AG04450 (cell line): ENCODE measurements at places on chromosomes 5 and 9.
A peak's percentile ranks its signal among the peaks of the same experiment; 100 is the strongest.

DNA sequence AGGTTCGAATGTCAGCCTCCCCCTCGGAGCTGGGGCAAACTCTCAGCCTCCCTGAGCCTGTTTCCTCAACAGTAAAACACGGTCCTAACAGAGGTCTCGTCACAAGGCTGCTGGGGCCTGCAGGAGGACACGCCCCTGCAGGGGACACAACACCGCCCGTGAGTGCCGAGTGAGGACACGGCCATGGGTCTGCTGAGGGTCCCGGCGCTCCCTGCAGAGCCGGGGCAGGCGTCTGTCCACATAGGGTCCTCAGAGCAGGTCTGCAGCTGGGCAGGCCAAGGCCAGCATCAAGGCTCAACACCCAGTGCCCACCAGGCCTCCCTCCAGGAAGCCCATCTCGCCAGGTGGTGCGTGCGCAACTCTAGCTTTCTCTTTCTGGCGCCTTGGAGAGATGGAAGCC, 125.2 kb downstream of the VAV2 start:
- DNase-seq: no peak

- DNase-seq: no peak
These were observed 27.6 kb upstream of the ENTREP1 start for GRCh38 chr9:69297300-69297980.

GRCh38 chr5:10445352-10445751, 3.7 kb downstream of the ROPN1L start:
- DNase-seq: no peak

GRCh38 chr5:151570058-151570457, 21.1 kb downstream of the FAT2 start:
- DNase-seq: no peak

DNA sequence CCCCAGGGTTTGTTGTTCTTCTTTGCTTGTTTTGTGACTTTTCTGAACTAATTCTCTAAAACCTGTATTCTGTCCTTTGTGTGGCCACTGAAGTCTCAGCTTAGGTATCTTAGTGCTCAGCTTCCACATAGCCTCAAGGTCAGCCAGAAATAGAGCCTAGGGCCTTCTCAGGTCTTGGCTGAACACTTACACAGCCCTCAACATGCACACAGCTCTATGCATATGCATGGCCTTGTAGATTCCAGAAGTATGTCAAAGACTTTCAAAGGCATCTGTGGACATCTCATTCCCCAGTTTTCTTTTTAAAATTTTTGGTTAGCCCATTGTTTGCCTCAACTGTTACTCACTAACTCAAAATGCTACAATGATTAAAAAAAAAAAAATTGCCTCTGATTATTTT, 99.9 kb upstream of the GRIA1 start:
- DNase-seq: no peak

GRCh38 chr5:78334811-78335210, 25.6 kb upstream of the SCAMP1 start:
- DNase-seq: no peak

DNA sequence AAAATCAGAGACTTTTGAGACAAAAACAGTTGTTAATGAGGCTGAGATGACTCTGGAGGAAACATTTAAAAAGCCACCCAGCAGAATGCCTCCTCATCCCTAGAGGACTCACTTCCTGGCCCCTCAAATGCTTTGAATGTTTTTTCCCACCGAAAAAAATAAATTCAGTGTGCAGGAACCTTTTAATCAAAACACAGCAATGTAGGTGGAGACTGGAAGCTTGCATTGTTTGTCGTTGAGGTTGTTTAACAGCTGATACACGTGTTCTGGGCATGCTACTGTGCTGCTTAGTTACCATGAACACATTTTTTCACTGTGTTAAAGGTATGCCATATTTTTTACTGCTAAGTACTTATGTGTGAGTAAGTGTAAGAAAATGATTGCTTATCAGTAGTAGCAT, 65.7 kb upstream of the ADCY2 start:
- DNase-seq: no peak

GRCh38 chr9:37033682-37034304, at the start of gene PAX5:
TSS of gene PAX5 (minus strand) at chr9:37034268. CDS start at chr9:37034031, 237 bp downstream.
- DNase-seq: no peak

DNA sequence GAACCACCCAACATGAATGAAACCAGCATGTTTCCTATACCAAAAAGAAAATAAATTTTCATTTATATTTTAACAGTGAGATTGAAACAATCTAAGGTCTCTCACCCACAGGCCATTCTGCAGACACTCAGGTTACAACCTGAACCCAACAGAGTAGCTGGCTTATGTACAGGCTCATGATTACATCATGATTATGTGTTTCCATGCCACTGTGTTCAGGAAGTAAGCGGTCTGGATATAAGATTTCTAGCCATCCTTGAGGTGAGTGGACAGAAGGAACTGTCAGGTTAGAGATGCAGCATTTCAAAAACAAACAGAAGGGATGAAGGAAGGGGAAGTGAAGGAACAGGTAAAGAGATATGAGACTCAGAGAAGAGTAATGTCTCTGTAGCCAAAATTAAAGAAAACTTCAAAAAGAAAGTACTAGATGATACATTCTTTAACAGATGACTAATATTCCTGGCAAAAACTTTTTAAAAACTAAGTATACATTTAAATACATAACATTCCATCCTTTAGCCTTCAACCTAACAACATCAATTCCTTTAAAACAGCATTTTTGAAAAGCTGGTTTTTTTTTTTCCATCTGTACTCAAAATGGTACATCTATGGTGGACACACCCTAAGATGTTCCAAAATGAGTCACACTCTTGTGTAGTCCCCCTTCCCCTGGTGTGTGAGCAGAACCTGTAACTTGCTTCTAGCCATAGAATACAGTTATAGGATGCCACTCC, 119.8 kb downstream of the LPAR1 start:
- DNase-seq: peak; percentile 56

- no peak for DNase-seq
These were observed 21.9 kb upstream of the FOCAD start for GRCh38 chr9:20662156-20662555.

DNA sequence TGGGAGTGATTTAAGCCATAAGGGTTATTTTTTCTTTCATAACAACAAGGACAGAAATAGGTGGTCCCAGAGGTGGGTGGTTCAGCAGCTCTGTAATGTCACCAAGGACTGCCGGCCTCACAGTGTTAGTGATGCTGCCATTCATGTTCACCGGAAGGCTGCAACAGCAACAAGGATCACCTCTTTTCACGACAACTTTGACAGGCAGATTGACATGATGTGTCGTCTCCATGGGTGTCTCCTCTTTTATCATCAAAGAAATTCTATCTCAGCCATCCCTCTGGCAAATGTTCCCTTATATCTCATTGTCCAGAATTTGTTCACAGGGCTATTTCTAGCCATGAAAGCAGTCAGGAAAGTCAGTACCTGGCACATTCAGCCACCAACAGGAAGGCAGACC, 231.5 kb downstream of the SH3GL2 start:
- DNase-seq: no peak

GRCh38 chr9:133101356-133102189, 19.5 kb downstream of the RALGDS start:
- DNase-seq: no peak

DNA sequence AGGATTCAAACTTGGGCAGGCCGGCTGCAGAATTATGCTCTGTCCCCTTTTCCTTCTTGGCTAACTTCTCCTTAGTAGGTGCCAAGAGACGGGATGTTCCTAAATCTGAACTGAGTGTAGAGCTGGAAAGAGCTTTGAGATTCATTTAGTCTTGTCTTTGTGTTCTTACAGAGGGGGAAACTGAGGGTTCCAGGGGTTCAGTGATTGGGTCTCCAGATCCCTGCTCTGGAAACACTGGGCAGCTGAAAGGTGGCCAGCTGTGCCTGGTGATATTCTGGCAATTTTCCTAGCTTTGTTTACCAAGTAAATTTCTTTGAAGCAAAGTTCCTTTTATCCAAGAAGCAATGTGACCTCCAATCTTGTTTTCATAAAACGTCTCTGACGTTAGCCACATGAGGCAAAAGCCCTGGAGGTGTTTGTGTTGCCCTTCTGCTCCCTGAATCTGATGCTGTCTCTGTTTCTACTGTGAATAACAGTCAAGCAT, 288.7 kb downstream of the ZSWIM6 start:
- no peak for DNase-seq

DNA sequence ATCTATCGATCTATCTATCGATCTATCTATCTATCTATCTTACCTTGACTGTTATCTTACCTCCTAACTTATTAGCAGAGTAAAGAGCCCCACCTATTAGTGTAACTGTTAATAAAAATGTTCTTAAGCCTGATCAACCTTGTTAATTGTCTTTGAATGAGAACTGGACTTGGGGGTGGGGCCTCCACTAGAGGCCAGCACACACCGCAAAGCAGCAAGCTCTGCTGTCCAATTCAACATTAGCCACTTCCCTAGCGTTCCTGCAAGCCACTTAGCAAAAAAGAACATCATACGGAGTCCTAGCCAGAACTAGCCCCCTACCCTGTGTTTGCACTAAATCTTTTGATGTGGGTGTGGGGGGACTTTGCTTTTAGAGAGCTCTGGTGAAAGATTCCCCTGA, 515.8 kb downstream of the KDM4C start:
- DNase-seq: peak; percentile 6

- no peak for DNase-seq
These were observed 15.8 kb upstream of the ABO start for GRCh38 chr9:133290751-133291302.

- DNase-seq: no peak
These were observed 21.4 kb upstream of the FYB1 start for GRCh38 chr5:39240750-39241149.

DNA sequence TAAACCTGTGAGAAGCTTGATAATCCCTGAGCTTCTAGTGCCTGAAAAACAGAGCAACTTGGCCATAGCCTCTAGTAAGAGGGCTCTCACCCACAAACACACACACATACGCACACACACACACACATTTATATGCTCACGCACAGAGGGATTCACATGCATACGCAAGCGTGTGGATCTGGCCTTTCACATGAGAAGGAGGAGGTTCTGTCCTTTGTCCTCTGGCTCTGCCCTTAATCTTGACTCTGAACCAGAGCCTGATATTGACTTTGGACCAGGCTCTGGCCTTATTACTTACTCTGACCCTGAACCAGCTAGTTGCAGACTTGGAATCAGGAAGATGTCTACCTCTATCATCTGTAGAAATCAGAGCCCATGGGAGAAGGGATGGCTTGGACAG, 10.0 kb upstream of the P4HA2 start:
- DNase-seq: no peak

GRCh38 chr5:112914584-112914983, 7.4 kb downstream of the REEP5 start:
- no peak for DNase-seq

DNA sequence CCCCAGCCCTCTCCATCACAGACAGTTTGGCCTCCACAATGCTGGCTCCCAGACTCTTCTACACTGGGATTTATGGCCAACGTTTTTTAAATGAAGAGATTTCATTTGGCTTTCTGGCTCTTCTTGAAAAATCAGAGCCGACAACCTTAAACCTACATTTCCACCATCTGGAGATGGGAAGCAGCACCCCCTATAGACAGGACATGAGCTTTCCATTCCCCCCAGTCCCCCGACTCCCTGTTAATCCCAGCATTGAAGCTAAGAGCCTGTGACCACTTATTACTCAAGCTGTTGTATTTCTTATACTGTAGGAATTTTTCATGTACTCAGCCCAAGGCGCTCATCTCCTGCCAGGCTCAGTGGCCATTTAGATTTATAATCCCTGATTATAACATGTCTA, 34.0 kb upstream of the AFAP1L1 start:
- no peak for DNase-seq

- no peak for DNase-seq
These were observed 4.0 kb downstream of the NAIF1 start for GRCh38 chr9:128062846-128063831.

DNA sequence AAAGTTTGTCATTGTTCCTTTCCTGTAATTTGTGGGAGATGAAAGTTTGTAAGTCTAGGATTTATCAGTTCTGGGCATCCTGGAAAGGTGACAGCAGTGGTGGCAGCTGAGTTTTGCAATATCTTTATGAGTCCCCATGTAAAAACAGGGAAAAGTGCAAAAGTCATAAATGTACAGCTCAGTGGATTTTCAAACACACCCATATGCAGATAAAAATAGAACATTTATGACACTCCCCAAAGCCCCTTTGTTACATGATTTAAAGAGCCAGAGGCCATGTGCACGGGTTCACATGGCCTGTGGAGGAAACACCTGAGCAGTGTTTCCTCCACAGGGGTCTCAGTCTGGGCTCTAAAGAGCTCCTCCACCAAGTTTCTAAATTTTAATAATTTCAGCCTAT, 6.3 kb downstream of the TMEM38B start:
- no peak for DNase-seq

DNA sequence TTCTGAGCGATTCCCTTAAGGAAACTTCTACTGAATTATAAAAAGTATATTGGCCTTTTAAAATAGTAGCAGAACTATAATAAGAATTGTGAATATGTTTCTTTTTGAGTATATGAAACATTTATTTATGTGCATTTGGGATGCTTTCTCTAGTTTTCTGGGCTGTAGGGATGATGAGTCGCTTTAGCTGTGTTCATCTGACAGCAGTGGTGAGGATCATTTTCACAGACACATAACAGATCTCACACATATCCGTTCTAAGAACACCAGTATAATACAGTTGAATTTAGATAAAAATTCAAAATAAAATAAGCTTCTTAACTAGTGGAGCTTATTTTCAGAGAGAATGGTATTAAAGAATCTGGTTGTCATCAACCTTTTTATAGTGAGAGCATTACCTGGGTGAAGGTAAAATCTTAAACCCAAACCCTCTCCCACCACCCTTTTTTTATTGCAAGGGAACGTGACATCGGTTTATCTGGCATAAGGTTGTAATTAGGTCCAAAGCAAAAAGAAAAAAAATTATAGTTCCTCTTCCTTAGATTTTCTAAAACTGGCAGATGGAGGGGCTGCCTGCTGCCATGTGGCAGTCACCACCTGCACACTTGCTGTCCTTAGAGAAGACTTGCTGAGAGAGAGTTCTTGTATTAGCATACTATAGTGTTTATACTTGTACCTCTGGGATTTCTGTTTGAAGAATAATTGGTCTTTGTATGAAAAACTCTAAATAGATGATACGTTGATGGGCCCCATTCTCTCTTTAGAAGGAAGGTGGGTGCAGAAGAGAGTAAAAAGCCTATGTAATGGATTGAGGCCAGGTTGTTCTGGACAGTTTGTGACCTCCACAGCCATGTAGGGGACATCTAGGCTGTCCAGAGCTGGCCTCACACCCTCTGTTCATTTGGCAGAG, 86.8 kb downstream of the CAMK4 start:
- DNase-seq: no peak

DNA sequence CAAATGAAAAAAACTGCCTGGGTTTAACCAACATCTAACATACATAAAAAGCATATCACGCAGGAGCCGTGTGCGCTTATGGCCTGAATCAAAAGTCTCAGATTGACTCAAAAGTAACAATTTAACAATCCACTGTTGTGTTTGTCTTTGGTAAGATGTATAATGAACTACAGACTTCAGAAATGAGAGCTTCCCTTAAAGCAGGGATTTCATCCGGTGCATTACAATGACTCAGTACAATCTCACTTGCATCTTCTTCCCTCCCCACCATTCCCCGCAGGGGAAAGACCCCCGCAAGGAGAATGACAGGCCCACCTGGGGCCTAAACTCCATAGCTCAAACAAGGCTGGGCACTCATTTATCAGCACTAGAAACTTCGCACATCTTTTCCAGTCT, 1.4 kb downstream of the ZFR start:
- DNase-seq: no peak
